ENCODE measurements at places on chromosomes 7 and 10. TPM values are rescaled to one million over a fixed set of nuclear protein-coding genes. Genes with fewer than 3 reads are reported as not detected.

Gene EPO
- not detected for total RNA-seq

Gene CHRM2
- total RNA-seq, result 1.1 TPM

Gene PAX4
- total RNA-seq, result not detected

Gene PNLIPRP1
- total RNA-seq, result not detected

Gene TMEM130
- total RNA-seq, result 0.37 TPM

Gene PDE6C
- total RNA-seq, result not detected

Gene PLXDC2
- 2.8 TPM for total RNA-seq

Gene SKIDA1
- total RNA-seq, result 1.9 TPM

Gene RBP4
- 0.37 TPM for total RNA-seq

Gene MYOZ1
- total RNA-seq, result 1.0 TPM

Gene EPHB6
- total RNA-seq, result 0.02 TPM

DNA sequence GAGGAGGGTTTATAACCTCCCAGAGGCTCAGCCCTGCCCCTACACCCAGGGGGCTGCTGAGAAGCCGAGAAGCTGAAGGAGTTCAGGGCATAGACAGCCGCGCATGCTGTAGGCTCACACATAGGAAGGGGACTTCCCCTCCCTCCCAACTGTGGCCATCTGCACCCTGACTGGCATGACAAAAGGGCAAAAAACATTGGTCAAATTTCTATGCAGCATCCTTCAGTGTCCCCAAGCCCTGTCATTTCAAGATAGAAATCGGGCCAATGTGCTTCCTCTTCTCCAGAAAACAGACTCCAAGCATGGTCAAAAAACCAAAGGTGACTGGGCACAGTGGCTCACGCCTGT, 55.9 kb upstream of the MYL10 start:
- no peak for DNase-seq

DNA sequence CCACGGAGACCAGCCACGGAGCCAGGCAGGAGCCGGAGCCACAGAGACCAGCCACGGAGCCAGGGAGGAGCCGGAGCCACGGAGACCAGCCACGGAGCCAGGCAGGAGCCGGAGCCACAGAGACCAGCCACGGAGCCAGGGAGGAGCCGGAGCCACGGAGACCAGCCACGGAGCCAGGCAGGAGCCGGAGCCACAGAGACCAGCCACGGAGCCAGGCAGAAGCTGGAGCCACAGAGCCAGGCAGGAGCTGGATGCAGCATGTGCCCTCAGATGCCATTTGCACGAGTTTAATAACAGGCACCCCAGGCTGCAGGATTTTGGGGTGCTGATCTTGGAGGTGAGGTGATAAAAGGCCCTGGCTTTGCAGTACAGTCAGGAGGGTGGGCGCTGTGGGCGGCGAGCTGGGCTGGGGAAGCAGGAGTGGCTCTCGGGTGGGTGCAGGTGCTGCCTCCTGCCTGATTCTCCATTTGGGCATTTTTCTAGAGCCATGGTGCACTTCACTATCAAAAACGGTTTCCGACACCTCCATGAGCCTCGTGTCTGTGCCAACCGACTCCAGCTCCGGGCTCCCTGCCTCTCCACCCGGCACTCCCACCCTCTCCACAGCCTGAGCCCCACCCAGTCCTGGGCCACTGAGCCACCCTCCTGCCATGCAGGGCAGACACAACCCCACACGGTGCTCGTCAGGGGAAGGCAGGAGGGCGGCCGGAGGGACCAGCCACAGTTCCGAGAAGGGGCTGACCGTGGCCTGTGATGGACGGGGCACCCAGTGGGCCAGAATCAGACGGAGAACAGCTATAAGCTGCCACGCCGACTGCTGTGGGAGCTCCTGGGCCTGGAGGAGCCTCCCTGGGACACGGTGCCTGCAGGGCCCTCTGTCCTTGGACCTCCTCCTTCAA, 40.8 kb upstream of the NKX6-2 start:
- DNase-seq, result no peak

GRCh38 chr10:133442191-133442966, 11.4 kb upstream of the SCART1 start:
- DNase-seq, result no peak

GRCh38 chr7:44983742-44984477, 5.1 kb upstream of the MYO1G start:
- DNase-seq, result no peak

DNA sequence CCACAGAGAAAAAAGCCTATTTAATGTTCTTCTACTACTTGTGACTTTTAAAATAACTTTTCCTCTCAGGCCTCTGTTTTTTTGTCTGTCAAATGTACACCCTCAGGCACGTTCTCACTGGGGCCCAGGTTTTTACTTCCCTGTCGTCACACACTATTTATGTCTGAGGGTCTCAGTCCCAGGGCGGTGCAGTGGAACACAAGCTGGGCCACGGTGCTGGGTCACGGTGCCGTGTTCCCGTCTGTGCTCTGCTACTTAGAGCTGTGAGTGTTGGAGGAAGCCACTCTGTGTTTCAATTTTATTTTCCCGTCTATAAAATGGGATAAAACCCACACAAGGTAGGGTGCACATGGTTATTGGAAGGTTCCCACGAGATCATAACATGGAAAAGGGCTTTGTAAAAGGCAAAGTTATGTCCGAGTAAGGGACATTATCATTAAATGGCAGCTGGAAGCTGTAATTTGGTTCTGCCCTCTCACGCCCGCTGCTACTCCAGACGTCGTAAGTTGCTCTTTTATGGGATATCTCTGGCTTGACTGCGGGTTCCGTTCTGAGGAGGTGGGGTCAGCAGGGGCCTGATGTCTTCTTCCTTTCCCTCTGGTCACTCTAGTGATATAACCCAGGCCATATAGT, 25.2 kb downstream of the ZNF775 start:
- no peak for DNase-seq

DNA sequence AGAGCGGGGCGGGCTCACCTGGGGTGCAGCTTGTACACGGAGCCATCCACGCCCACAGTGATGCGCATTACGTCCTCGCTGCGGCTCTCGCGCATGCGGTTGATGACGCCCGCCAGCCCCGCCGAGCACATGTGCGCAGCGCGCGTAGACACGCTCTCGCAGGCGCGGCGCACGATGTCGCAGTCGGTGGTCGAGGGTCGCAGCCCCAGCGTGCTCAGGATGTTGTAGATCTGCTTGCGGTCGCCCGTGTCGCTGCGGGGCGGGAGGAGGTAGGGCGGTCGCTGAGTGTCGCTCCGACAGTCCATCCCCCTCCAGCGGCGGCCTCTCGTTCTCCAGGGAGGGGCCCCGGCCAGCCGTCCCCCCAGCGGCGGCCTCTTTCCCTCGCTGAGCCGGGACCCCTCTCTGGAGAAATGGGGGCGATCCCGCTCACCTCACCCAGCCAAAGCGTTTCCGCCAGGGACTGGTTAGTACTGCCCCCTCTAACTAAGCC, 4.4 kb upstream of the MYL7 start:
- DNase-seq, result no peak

DNA sequence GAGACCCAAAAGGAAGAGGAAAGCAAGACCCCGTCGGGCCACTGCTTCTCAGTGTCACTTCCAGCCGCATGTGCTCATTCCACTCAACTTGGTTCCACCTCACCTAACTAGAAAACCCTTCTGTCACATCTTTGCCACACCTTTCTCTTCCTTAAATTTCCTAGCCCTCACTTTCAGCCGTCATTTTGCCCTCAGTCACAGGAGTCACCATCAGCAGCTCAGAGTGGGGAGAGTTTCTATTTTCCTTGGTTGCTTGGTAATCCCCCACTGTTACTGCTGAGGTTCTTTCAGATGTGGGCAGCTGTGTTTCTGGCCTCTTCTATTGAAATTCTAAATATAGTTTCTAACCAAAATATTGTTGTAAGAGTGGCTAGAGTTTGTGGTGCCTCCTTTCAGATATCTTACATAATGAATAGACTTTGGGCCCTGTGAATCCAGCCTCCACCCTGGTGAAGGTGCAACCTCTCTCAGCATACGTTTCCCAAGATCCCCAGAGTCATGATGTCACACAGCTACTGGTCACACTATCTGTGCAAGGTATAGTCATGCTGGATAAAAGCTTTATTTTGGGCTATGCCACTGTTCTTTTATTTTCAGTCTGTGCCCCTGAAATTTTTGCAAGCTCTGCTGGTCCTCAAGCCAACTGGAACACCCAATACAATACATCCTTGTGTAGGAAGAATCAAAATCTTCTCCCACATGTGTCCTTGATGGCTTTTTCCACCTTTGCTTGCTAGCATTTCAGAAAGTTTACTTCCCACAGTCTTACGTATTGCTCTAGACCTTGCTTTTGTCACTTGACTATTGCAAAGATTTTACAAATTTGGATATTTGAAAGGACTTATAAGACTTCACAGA, 9.2 kb downstream of the AGBL3 start:
- DNase-seq, result no peak

GRCh38 chr10:86819567-86819966, 63.1 kb downstream of the BMPR1A start:
- DNase-seq, result no peak

GRCh38 chr7:149050941-149051340, 22.6 kb upstream of the PDIA4 start:
- peak; percentile 49 for DNase-seq

- DNase-seq, result no peak
These were observed 62.6 kb downstream of the CLIP2 start for GRCh38 chr7:74351836-74352235.

- no peak for DNase-seq
These were observed 18.2 kb downstream of the CYP17A1 start for GRCh38 chr10:102819054-102819453.

- DNase-seq, result no peak
These were observed 30.6 kb downstream of the ZC3HAV1 start for GRCh38 chr7:139078911-139079310.

DNA sequence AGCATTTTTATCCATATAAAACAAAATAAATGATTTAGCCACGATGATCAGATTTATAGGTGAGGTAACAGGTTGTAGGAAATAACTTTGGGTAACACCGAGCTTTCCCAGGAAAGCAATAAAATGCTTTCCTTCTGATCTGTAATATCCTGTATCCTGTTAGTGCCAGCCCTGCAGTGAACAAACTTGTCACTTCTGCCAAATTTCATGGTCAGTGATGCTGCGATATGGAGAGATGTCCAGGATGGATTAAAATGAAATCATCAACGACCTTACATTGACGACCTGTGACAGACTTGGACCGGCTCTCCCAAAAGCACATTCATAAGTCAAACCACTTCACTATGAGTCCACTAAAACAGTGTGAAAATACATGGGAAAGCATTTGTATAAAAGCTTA, 608.0 kb upstream of the NRP1 start:
- no peak for DNase-seq

DNA sequence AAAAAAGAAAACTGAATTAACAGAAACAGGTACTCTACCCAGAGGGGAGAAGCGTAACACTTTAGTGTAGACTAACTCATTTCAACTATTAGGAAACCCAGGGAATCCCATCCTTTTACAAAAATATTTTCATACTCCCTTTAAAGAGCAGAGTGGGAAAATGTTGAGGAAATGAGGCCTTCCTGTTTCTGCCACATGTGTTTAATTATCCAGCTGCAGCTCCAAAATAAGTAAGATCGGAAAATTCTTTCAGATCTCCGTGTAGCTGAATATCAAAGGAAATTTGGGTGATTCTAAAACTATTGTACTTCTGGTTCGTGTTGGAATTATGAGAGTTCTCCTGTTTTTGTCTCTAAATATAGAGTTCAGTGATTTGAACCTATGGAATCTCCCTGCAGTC, 58.0 kb upstream of the CAV2 start:
- no peak for DNase-seq

- DNase-seq, result peak; percentile 91
These were observed 184.4 kb upstream of the LYZL2 start for GRCh38 chr10:30813872-30814481.

DNA sequence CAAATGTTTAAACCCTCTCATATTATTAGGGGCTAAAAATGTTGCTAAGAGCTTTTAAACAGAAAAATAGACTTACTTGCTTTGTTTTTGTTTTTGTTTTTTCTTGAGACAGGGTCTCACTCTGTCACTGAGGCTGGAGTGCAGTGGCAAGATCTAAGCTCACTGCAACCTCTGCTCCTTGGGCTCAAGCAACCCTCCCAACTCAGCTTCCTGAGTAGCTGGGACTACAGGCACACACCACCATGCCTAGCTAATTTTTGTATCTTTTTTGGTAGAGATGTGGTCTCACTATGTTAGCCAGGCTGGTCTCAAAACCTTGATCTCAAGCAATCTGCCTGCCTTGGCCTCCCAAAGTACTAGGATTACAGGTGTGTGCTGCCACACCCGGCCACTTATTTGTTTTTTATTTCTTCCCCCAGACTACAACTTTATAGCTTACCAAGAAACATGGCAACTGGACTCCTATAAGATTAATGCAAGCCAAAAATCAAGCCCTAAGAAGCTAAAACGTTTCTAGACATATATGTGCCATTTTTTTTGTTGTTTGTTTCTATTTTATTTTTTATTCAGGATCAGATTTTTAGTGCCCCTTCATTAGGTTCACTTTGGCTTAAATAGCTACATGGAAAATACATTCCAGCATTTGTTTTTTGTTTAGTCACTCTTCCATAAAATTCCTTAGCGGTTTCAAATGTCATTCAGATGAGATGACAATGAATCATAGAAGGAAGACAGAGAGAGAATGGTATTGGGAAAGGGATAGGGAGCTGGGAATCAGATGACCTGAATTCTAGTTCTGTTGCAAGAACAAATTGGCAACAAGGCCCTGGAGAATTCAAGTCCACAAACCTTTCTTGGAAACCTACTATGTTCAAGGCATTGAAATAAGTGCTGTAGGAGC, 163.4 kb upstream of the MKLN1 start:
- DNase-seq, result peak; percentile 95
